Activated CD4-positive, alpha-beta memory T cell treated with anti-CD3 and anti-CD28 coated beads for 36 hours (primary cell): ENCODE measurements at places on chromosomes 2 and 18. TPM values are rescaled to one million over a fixed set of nuclear protein-coding genes. Genes with fewer than 3 reads are reported as not detected.

DNA sequence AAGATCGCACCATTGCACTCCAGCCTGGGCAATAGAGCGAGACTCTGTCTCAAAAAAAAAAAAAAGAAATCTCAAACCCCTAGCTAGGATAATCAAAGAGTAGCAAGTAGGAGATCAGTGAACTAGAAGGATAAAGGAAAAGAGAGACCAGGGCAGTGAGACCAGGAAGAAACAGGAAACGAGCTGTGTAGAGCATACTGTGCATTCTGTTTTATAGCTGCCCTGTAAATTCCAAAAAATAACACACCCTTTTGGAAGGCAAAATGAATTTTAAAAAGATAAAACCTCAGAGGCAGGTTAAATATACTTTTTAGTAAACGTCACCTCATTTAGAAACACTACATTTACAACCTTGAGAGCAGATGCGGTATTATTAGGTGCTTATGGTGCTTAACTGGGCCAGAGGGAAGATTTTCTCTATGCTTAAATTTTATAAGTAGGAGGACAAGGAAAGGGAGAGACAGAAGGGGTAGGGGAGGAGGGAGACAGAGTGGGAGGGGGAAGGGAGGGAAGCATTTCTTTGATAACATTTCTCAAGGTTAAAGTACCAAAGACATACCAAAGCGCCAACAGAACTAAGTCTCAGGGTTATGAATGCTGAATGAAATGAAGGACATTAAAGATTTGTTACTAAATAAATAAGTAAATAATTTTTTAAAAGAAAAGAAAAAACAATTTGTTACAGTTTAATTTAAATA lies 30.1 kb downstream of the FEZ2 start:
- no peak for DNase-seq

GRCh38 chr18:76604935-76605240 lies 109.8 kb upstream of the ZNF516 start:
- no peak for DNase-seq

GRCh38 chr2:226995625-226996041 lies 159.8 kb downstream of the RHBDD1 start:
- peak; percentile 82 for DNase-seq

DNA sequence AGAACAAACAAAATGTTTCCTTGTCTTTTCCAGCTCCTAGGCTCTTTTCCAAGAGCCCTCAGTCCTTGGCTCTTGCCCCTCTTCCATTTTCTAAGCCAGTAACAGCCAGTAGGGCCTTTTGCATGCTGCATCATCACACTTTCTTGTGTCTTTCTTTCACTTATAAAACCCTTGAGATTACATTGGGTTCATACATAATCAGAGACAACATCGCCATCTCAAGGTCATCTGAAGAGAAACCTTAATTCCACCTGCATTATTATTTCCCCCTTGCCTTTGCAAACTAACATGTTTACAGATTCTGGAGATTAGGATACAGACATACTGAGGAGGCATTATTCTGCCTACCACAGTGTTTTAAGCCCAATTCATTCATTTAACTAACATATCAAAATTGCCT lies 697.3 kb downstream of the TRIB2 start:
- DNase-seq, result no peak

GRCh38 chr2:143802242-143802641 lies 673.0 kb downstream of the ARHGAP15 start:
- DNase-seq, result no peak

GRCh38 chr18:6109743-6110142 lies 214.4 kb upstream of the TMEM200C start:
- no peak for DNase-seq

GRCh38 chr2:232146294-232146693 lies 184.8 kb downstream of the DIS3L2 start:
- no peak for DNase-seq

GRCh38 chr2:41763141-41763540 lies 284.7 kb upstream of the PKDCC start:
- DNase-seq, result no peak

DNA sequence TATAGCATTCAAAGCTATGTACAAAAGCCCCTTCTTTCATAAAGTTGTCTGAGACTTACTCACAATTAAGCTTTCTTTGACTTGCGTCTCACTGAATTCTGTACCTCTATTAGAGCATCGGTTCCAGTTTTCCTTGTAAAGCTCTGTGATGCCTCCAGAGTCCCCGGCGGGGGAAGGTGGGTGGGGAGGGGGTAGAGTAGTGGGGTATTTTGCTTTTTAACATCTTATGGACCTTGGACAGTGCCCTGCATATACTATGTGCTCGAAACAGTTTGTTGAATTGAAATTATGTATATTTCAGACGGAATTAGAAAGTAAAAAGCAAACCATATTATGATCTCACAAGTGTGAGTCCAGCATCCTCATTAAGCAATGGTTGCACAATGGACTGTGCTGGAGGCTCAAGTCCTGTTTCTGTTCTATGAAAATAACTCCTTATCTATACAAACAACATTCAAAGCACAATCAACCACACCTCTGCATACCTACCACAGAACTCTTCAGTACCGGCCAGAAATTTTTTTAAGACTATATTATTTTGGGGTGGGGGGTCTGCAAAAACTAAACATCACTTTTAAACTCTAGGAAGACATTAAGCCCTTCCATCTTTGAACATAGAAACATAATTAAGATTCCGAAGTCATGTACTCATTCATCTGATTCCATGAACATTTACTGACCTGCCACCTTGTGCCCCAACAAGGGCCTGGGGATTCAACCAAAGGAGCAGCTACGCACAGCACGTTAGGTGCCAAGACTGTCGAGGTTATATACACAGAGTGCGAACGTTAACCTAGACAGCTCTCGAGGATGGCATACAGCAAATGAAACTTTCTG lies 908 bp downstream of the STAT1 start:
- no peak for DNase-seq

GRCh38 chr2:101308432-101309210 lies at the start of gene RNF149:
TSS of gene RNF149 (minus strand) at chr2:101308701. CDS start at chr2:101308588, 113 bp downstream.
- peak; percentile 92 for DNase-seq

- no peak for DNase-seq
Measured at GRCh38 chr2:219658196-219658846, 30.9 kb downstream of the SLC4A3 start.

The CPO gene
- total RNA-seq, result not detected

The FIGN gene
- not detected for total RNA-seq

The CTAGE1 gene
- total RNA-seq, result not detected

The KATNAL2 gene
- total RNA-seq, result 0.69 TPM
